Neural crest cell (in vitro differentiated cells): ENCODE measurements at places on chromosomes 1 and 21. TPM values are rescaled to one million over a fixed set of nuclear protein-coding genes. Genes with fewer than 3 reads are reported as not detected.

SLC1A7 gene
- total RNA-seq = not detected in 2 replicates

IRF6 gene
- 0.05 TPM in 1 of 2 replicates, not detected in the other for total RNA-seq

DENND4B gene
- 71.6 and 75.2 TPM in 2 replicates for total RNA-seq

DCST2 gene
- total RNA-seq = 1.3 and 3.4 TPM in 2 replicates

UTS2 gene
- not detected in 2 replicates for total RNA-seq

SELENBP1 gene
- 35.9 and 36.2 TPM in 2 replicates for total RNA-seq

GJA9 gene
- not detected in 2 replicates for total RNA-seq

FCRL1 gene
- total RNA-seq = not detected in 2 replicates

CASP9 gene
- total RNA-seq = 13.2 and 13.8 TPM in 2 replicates

FCGR3A gene
- not detected in 2 replicates for total RNA-seq

VCAM1 gene
- 8.6 and 8.7 TPM in 2 replicates for total RNA-seq

TSPAN2 gene
- 4.3 and 5.4 TPM in 2 replicates for total RNA-seq

TFF2 gene
- total RNA-seq = not detected in 2 replicates

KRTAP8-1 gene
- total RNA-seq = not detected in 2 replicates

DPT gene
- not detected in 2 replicates for total RNA-seq

LCE1C gene
- total RNA-seq = not detected in 2 replicates

ZMYM4 gene
- 92.6 and 95.5 TPM in 2 replicates for total RNA-seq

C1orf210 gene
- total RNA-seq = not detected in 2 replicates

APOBEC4 gene
- total RNA-seq = not detected in 2 replicates

COQ8A gene
- total RNA-seq = 8.2 and 9.5 TPM in 2 replicates

F11R gene
- 3.5 and 6.4 TPM in 2 replicates for total RNA-seq

ELF3 gene
- total RNA-seq = 0.19 and 0.55 TPM in 2 replicates

TMPRSS15 gene
- total RNA-seq = not detected in 2 replicates

OTUD3 gene
- total RNA-seq = 23.3 and 23.5 TPM in 2 replicates

BTBD8 gene
- total RNA-seq = 2.4 and 2.9 TPM in 2 replicates

NTNG1 gene
- total RNA-seq = 1.1 and 1.3 TPM in 2 replicates

GPR89A gene
- total RNA-seq = 27.2 and 29.0 TPM in 2 replicates

EXTL1 gene
- 7.6 and 8.1 TPM in 2 replicates for total RNA-seq

TMEM79 gene
- total RNA-seq = 4.3 and 4.6 TPM in 2 replicates

CCDC17 gene
- 1.9 and 2.4 TPM in 2 replicates for total RNA-seq

MARK1 gene
- 14.2 and 14.6 TPM in 2 replicates for total RNA-seq

TMEM269 gene
- total RNA-seq = 0.70 and 0.91 TPM in 2 replicates

HTR6 gene
- total RNA-seq = not detected in 2 replicates

SPRR4 gene
- not detected in 2 replicates for total RNA-seq

CFAP107 gene
- total RNA-seq = not detected in 2 replicates

PLA2G2A gene
- not detected in 2 replicates for total RNA-seq

CRYAA gene
- total RNA-seq = not detected in 2 replicates

PADI1 gene
- total RNA-seq = not detected in 2 replicates

OR2T35 gene
- not detected in 2 replicates for total RNA-seq

KRTAP11-1 gene
- total RNA-seq = not detected in 2 replicates

GJA8 gene
- not detected in 2 replicates for total RNA-seq

GBP6 gene
- not detected in 2 replicates for total RNA-seq

SPATA46 gene
- total RNA-seq = not detected in 2 replicates

MRPL39 gene
- total RNA-seq = 36.5 and 39.0 TPM in 2 replicates

EDN2 gene
- not detected in 2 replicates for total RNA-seq

C1orf74 gene
- 2.7 and 3.2 TPM in 2 replicates for total RNA-seq

FOXO6 gene
- total RNA-seq = 1.2 and 1.4 TPM in 2 replicates

EDARADD gene
- total RNA-seq = 3.0 TPM in 2 replicates

RCOR3 gene
- total RNA-seq = 51.6 and 52.4 TPM in 2 replicates

SHISAL2A gene
- 0.65 TPM in 1 of 2 replicates, not detected in the other for total RNA-seq

EVI5 gene
- total RNA-seq = 22.8 and 24.7 TPM in 2 replicates

KRTAP6-2 gene
- total RNA-seq = not detected in 2 replicates
